Stimulated activated CD4-positive, alpha-beta T cell treated with anti-CD3 and anti-CD28 coated beads, Interleukin-1b, Interleukin-23, amount 100 ng/mL, for 1 hour (primary cell): ENCODE measurements at places on chromosomes 11 and 22.

DNA sequence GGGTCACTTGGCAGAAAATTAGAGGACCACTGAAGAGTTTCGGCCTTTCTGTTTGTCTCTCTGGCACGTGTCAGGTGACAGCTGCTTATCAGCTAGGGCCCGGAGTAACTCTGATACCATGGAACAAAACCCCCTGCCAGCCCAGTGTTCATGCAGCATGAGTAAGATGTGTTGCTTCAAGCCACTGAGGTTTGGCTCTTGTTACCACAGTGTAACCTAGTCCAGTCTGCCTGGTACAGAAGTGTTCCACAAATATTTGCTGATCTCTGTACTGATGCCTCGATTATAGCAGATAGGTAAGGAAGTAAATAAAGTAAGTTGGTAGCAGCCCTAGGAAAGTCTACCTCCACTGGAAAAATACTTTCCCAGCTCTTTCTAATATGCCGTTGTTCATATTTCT lies 20.5 kb upstream of the ETS1 start:
- DNase-seq = no peak

DNA sequence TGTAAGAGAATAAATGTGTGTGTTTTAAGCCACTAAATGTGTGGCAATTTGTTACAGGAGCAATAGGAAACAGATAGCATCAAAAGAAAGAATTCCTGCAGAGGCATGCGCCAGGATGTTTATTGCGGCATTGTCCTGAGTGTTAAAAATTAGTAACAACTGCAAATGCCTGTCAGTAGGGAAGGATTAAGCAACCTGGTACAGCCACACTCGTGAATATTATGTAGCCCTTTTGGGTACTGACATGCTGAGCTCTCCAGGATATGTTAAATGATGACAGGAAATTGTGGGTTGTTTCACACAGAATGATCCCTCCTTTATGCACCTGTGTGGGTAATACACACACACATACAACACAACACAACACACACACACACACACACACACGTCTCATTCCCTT lies 69.7 kb upstream of the MYOD1 start:
- DNase-seq = no peak

DNA sequence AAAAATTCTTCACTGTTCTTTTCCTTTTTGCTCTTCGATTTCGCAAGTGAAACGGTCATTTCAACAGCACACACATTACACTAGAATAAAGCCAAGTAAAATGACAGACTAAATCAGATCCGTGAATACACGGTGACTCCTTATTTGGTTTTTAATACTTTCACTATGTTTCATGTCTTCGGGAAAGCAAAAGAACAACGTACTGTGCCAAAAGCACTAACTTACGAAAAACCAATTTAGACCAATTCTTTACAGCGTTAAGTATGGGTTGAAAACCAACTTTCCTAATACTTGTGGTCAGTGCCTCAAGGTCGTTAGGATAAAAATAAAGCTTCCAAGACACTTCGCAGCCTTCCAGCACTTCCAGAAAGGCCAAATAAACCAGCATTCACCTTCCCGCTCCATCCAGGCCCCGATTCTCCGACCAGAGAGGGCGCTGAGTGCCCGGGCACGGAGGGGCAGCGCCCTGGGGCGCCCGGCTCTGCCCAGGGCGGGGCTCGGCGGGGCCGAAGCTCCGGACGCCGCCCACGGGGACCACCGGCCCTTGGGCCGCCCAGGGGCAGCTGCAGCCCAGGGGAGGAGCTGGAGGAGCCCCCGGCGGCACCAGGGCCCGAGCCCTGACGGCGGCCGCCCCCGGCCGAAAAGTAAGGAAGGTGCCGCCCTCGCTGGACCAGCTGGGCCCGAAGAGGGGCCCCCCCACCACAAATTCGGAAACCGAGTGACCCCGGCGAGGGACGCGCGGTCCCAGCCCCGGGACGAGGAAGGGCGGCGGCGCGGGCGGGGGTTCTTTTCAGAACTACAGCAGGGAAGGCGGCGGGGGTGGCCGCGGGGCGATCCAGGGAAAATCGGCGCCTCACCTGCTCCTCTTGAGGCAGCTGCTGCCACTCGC lies 499 bp downstream of the ATL3 start:
- DNase-seq = no peak

- no peak for DNase-seq
Observed at GRCh38 chr11:47051217-47051616, 114.7 kb downstream of the CSTPP1 start.

- DNase-seq = no peak
Observed at GRCh38 chr11:125483592-125483991, 12.5 kb downstream of the FEZ1 start.
